ENCODE measurements at places on chromosomes 12 and 14.

DNA sequence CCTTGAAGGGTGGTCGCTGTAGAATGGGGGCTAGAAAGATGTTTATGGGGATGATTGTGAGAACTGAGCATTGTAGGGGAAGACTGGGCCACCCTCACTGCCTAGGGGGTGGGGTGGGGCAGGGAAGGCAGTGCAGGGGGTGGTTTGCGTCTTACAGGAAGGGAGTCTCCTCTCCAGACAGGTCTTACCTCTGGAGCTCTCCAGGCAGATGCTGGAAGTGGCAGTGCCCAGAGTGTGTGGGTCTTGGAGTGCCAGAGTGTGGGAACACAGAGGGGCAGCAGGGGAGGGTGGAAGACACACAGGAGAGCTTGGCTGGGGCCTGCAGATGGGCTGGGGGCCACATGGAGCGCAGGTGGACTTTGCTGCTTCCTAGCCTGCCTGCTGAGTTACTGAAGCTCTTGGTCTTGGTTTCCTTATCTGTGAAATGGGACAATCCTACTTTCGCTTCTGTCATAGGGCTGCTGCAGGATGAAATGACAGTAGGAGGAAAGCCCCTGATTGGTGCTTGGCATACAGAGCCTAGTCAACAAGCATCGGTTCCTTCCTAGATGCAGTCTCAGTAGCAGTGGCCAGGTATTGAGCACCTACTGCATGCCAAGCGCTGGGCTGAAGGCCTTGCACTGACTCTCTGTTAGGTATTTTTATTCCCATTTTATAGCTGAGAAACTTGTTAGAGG lies 118.3 kb downstream of the SLC25A47 start:
- no peak for DNase-seq

DNA sequence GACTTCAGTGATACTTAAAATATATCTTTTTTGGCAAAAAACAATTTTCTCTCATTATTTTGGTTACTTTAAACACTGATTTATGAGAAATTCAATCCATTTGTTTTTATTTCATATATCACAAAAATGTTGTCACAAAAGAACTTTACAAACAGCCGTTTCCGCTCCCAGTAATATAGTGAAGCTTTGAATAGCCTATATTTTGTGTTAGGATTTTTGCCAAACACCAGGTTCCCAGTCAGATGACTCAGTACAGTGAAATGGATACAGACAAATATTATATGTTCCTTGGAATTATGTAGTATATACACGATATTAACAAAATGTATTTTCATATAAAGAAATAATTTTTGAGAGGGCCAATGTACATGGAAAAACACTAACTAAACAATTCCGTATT lies 411.1 kb downstream of the CCER1 start:
- DNase-seq = no peak

GRCh38 chr12:48067250-48067938 lies 38.5 kb downstream of the SENP1 start:
- DNase-seq = no peak

GRCh38 chr12:15910468-15910863 lies 666 bp upstream of the DERA start:
- DNase-seq = no peak

DNA sequence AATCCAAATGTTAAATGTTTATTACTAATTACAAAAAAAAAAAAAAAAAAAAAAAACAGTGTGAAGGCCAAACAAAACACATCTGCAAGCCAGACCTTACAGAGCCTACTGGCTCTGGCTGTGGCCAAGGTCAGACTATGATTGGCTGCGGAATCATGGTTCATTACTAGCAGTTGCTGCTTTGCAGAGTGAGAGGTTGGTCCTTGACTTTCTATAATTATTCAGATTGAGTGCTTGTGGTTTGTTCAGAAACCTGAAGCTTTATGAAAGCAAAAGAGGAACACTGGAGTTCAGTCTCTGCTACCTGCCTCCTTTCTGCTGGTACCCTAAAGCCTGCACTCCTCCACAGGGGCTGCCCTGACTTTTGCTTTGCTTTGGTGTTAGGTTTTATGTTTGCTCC lies 550.9 kb downstream of the BCL11B start:
- DNase-seq = no peak

GRCh38 chr12:22083167-22083566 lies 37.1 kb downstream of the CMAS start:
- peak; percentile 12 for DNase-seq

DNA sequence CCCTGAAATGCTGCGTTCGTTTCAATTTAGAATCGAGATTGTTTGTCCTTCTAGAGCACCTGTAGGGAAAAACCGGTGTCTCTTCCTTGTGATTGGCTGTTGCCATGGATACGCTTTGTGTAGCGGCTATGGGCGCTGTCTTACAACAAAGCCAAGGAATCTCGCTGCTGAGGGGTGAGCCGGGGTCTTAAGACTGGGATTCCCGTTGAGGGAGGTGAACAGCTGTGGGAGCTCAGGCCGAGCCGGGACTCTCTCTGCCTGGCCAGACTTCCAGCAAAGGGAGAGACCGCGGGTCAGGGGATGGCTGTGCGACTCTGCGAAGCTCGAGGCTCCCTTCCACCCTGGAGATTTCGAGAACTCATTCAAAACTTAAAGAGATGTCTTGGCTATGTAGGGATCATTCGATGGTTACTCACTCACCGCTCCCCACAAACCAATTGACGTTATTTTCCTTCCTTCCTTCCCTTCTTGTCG lies at the start of the genes LRRIQ1 and TSPAN19:
Gene LRRIQ1 (plus strand): TSS at position 118 of the 474 bp plus-strand sequence. CDS start 1,826 bp downstream, outside the sequence.
Gene TSPAN19 (minus strand): TSS at position 44 of the 474 bp plus-strand sequence. CDS start 6,331 bp downstream, outside the sequence.
- DNase-seq = no peak

GRCh38 chr14:34794941-34795340 lies 80.2 kb downstream of the BAZ1A start:
- no peak for DNase-seq

DNA sequence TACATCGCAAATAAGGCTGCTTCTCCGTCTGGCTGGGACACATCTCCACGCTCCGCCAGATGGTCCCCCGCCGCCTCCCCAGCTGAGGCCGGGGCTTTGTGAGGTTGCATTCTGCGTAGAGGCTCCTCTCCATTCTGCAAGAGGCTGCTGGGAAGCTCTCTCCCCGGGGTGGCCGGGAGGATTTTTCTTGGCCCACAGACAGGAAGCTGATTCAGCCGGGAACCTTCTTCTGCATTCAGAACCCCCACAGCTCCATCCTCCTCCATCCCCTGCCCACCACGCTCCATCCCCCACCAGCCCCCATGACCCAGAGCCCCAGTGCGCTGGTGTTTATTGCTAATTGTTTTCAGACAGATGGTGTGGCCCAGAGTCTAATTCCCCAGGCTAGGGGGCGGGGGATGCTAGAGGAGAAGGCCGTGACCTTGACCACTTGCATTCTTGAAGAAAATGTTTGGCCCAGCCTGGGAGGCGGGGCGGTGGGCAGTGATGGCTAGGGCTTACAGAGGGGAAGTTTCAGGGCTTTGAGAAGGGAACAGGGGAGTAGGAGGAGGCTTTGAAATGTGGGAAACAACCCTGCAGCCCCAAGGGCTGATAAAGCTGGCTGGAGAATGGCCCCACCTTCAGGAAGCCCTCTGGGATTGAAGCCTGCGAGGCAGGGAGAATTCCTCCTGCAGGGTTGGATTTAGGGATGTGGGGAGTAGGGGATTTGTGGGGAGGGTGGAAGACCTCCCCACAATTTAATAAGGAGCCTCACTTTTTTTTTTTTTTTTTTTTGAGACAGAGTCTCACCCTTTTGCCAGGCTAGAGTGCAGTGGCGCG lies 88.5 kb upstream of the NCOR2 start:
- no peak for DNase-seq

DNA sequence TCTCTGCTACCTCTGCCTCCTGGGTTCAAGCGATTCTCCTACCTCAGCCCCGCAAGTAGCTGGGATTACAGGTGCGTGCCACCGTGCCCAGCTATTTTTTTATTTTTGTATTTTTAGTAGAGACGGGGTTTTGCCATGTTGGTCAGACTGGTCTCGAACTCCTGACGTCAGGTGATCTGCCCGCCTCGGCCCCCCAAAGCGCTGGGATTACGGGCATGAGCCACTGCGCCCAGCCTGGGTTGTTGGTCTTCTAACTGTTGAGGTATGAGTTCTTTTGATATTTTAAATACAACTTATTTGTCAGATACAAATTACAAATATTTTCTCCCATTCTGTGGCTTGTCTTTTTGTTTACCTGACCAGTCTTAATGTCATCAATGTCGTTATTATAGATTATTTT lies 95.9 kb downstream of the PCNX1 start:
- no peak for DNase-seq

DNA sequence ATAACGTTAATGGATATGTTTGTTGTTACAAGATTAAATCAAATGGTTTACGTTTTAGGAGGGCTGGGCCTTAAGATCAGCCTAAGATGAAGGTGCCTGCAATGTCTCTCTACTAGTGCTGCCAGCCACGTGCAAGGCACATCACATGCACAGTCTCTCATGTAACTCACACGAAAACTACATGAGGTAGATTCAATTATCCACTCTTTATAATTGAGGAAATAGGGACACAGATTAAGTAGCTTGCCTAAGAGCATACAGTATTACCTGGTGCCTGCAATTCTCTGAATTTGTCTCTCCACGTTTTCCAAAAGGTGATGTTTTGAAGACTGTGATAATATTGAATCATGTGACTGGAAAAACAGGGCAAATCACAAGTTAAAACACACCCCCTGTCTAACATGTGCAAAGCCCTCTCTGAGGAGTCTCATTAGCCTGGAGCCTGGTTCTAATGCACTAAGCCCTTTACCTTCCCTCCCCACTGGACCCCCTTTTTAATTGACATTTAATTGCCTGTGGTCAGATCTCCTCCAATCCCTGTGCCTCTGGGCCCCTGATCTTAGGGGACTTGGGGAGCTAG lies 14.6 kb upstream of the ATP2A2 start:
- DNase-seq = no peak

- DNase-seq = no peak
These were observed 3.9 kb upstream of the DACT1 start for GRCh38 chr14:58633831-58634230.
